Breast epithelium (tissue), 4 donors: ENCODE measurements at places on chromosomes 12 and 14.

DNA sequence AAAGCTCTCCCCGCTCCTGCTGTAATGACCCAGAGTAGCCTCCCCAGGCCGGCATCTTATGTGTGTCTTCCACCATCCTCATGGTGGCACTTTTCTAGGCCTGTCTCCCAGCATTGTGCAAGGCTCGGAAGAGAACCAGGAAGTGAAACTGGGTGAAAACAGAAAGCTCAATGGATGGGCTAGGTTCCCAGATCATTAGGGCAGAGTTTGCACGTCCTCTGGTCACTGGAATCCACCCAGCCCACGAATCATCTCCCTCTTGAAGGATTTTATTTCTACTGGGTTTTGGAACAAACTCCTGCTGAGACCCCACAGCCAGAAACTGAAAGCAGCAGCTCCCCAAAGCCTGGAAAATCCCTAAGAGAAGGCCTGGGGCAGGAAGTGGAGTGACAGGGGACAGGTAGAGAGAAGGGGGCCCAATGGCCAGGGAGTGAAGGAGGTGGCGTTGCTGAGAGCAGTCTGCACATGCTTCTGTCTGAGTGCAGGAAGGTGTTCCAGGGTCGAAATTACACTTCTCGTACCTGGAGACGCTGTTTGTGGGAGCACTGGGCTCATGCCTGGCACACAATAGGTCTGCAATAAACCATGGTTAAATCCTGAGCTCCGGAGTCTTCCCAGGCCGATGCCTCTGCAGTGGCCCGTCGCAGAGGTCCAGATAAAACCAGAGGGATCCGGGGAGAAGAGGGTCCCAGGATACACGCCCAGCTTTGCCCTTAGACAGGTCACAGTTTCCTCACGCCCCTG is 15.6 kb downstream of the ACVRL1 start:
- DNase-seq, result peak; percentile 62

DNA sequence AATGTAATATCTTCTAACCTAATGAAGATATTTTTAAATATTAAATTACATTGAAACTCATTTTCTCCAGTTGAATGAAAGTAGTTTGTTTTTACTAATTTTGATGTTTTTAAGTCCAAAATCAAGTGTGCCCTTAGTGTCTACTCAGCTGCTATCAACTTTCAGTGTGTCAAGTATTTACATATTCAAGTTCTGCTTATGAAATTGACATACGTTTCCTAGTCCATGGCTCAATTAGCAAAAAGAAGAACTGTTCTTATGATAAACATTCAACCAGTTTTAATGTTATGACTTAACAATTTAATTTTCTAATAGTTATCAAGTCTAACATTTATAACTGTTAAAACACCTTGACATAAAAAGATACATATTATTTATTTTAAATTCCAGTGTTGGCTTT is 137.1 kb downstream of the DUSP6 start:
- DNase-seq, result no peak

DNA sequence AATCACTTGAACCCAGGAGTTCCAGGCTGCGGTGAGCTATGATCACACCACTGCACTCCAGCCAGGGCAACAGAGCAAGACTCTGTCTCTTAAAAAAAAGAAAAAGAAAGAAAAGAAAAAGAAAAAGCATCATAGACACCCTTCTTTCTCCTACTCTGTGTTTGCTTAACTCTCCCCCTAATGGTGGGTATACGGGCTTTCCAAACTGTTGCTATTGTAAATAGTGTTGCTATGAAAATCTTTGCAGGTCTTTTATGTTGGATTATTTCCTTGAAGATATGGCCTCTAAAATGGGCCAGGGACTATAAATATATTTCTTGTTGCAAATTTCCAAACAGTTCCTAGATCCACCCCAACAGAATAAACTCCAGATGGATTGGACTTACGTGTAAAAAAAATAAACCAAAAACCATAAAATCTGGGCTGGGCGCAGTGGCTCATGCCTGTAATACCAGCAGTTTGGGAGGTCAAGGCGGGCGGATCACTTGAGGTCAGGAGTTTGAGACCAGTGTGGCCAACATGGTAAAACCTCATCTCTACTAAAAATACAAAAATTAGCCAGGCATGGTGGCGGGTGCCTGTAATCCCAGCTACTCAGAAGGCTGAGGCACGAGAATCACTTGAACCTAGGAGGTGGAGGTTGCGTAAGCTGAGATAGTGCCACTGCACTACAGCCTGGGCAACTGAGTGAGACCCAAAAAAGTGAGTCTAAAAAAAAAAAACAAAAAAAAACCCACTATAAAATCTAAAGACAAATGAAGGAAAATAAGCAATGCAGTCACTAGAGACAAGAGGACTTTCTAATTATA is 25.9 kb downstream of the NFKBIA start:
- no peak for DNase-seq

DNA sequence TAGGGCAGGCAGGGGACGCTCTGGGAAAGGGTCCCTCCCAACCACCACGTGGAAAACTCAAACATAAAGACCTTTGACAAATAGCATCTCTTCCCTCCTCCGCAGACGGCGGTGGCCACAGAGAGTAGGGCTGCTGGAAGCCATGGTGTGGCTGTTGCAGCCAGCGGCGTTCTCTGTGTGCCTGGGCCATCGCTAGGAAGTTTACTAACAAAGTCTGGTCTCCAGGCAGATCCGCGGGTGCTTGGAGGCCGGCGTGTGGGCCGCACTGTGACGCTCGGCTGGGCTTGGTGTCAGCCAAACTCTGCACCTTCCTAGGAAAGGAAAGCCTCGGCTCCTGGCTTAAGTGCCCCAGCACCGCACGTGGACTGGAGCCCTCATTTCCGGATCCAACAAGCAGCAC is 65.6 kb downstream of the CCDC88C start:
- DNase-seq, result no peak

- DNase-seq, result no peak
Observed at GRCh38 chr12:102169922-102170621, 27.6 kb downstream of the PMCH start.
